ENCODE measurements at places on chromosomes 5 and 9.

- DNase-seq: no peak
Observed at GRCh38 chr5:95923918-95924544, 37.6 kb downstream of the ELL2 start.

- no peak for DNase-seq
Observed at GRCh38 chr9:76049341-76049740, 158.9 kb downstream of the PCSK5 start.

- DNase-seq: no peak
Observed at GRCh38 chr5:55742778-55743177, 4.9 kb downstream of the DDX4 start.

GRCh38 chr5:31124651-31125305 lies 68.7 kb upstream of the CDH6 start:
- no peak for DNase-seq

GRCh38 chr9:14096258-14096922 lies 217.6 kb downstream of the NFIB start:
- no peak for DNase-seq

- DNase-seq: no peak
Observed at GRCh38 chr5:147200004-147200403, 34.8 kb upstream of the STK32A start.

Data from stimulated activated CD8-positive, alpha-beta memory T cell treated with anti-CD3 and anti-CD28 coated beads, Interleukin-4, amount 100 ng/mL, for 4 hours (primary cell).